NCI-H2107 (cell line): ENCODE measurements at places on chromosomes 4 and X.

DNA sequence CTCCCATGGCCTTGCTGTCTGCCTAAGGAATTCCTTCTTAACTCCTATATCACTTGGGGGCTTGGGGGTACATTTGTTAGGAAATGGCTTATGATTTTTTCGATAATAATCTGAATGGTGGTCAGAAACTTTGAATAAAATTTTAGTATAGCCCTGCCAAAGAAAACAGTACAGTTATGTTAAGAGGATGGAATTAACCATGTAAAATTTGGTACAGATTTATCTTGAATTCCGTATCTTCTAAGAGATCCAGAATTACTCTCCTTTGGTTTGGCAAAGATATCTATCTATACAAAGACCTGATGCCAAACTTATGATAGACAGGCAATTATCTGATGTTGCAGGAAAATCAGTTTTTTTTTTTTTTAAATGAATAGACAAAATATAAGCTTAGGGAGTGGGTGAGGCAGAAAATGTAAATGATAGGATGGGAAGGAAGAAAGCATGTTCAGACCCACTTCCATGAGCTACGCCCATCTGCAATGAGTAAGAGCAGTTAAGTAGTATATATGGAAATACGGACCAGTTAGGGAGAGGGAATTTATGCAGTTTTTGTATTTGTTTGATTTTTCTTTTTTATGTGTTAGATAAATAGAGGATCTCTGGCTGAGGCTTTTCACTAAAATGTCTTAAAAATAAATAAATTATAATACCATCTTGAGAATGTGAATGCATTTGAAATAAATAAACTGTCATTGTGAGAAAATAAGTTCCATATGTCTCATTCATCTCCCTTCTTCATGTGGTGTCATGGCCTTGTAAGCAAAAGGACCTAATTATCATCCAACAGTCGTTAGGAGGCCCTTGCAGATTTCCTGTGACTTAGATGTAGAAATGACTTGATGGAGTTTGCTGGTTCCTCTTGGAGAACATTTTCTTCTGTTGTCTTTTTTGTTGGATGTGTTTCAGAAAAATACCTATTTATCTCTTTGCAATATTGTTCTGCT is 389.6 kb downstream of the ARHGAP24 start:
- no peak for DNase-seq

GRCh38 chrX:66684196-66684595 is 45.3 kb upstream of the EDA2R start:
- no peak for DNase-seq

DNA sequence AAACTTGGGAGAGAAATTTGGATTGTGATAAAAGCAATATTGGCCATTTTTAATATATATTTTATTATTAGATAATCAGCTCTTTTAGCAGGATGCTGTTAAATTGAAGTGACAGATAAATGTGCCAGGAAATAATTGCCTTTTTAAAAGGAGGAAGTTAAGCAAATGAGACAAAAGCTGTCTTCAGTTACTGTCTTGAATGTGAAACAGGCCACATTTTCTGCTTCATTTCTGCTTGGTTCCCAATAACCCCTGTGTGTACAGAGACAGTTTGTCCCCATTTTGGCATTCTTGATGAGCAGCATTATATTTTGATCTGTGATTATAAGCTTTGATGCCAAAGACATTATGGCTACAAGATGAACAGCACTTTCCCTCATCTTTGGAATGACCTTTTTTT is 953 bp downstream of the EPGN start:
- no peak for DNase-seq

- no peak for DNase-seq
These were observed 808 bp downstream of the PRDM5 start for GRCh38 chr4:120921456-120922380.

DNA sequence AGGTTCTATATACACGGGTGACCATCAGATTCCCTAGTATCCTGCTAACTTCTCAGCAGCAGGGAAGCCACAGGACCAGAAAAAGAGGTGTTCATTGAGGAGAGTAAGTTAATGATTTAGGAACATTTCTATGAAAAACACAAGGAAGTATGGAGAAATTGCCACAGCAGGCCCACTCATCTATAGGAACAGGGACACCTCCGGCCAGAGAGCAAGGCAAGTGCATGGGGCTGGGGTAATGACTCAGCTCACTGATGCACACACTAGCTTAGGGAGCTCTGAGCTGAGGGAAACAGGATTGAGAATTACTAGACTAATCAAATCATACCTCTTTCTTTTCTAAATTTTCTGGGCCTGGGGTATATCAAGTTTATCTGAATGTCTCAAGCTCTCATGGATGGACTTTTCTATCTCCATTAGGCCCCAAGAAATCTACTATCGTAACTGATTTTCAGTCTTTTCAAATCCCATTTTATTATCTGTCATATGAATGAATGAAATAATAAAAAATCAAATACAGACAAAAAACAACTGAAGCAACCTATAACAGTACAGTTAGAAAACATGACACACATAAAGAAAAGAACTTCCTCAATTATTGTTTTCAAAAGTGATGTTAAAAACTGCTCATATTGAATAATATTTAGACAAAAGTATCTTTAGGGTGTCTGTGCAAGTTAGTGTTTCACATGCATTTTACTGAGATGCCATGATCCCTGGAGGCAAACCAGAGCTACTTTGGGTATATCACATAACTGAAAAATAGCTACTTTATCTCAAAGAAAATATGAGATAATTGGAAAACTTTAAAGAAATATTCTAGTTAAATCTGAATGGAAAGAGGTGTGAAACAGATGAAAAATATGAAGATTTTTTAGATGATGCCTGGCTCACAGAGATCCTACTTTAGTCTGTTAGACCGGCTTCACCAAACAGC is 89.8 kb downstream of the FBXO8 start:
- no peak for DNase-seq

GRCh38 chr4:182067828-182068227 is 175.4 kb upstream of the TENM3 start:
- no peak for DNase-seq

- DNase-seq, result no peak
These were observed 80.1 kb downstream of the HDAC8 start for GRCh38 chrX:72492499-72492898.

DNA sequence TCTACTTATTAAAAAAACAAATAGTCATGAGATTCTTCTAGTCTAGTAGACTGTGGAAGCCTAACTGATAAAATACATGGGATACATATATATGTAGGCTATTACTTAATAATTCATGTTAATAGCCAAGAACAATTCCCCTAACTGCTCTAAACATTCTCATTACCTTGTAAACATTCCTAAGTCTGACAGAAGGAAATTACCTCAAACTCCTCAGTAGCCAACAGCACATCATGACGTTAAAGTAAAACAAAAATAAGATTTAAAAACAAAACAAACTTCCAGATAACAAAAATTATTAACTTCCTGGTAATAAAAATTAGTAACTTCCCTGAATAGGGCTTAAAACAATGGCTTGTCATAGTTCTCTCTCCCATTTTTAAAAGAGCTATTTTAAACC is 109.2 kb downstream of the WDFY3 start:
- DNase-seq, result no peak

GRCh38 chr4:40238700-40239548 is 42.1 kb downstream of the RHOH start:
- DNase-seq, result no peak

DNA sequence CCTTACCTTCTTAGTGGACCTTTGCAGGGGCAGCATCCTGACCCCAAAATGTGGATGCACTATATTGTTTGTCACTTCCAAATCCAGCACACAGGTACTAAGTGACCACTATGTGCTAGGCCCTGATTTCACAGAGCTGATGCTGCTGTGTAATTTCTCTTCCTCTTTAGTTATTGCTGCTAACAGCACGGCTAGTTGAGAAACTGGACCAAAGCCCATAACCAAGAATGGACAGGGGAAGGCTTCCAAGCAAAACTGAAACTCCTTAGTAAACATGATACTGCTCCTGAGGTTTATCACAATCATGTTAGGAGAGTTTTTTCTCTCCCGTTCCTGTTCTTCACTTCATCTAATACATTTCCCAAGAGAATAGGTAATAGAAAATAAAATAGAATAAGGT is 172.9 kb upstream of the TTC29 start:
- DNase-seq, result no peak

- peak; percentile 59 for DNase-seq
These were observed at the start of gene TSPAN7 for GRCh38 chrX:38561126-38561868. Gene TSPAN7 (plus strand): TSS chrX:38561542. CDS start chrX:38561547, 5 bp downstream.

GRCh38 chr4:169009286-169010124 is 550 bp downstream of the CBR4 start:
- DNase-seq, result peak; percentile 1
